ENCODE measurements at places on chromosomes 2 and 18.

- peak; percentile 50 for DNase-seq
Observed at GRCh38 chr2:241540771-241541561, 17.6 kb upstream of the BOK start.

DNA sequence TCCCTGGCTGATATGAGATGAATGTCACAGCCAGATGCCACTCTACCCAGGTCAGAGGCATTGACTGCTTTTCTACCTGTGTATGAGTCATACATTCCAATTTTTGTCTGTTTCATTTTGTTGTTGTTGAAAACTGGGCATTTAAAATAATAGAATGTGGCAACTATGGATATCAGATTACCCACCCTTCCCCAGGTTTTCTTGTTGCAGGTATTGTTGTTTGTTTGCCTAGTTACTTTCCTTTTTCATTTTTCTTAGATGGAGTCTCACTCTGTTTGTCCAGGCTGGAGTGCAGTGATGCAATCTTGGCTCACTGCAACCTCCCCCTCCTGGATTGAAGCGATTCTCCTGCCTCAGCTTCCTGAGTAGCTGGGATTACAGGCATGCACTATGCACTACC lies 70.2 kb downstream of the LRRC30 start:
- no peak for DNase-seq

- DNase-seq: no peak
Observed at GRCh38 chr2:159186462-159186861, 100.0 kb downstream of the WDSUB1 start.

- peak; percentile 41 for DNase-seq
Observed at GRCh38 chr2:113755835-113756354, 547 bp downstream of the SLC35F5 start.

GRCh38 chr2:237735798-237736197 lies 62.8 kb upstream of the RBM44 start:
- no peak for DNase-seq

- DNase-seq: no peak
Observed at GRCh38 chr2:62686012-62686685, 19.4 kb upstream of the EHBP1 start.

- DNase-seq: no peak
Observed at GRCh38 chr18:28208712-28209265, 31.9 kb upstream of the CDH2 start.

Measured in activated naive CD4-positive, alpha-beta T cell treated with Interleukin-2 at 50 U/mL for 16 hours (primary cell).